ENCODE measurements at places on chromosomes 16 and 17.

DNA sequence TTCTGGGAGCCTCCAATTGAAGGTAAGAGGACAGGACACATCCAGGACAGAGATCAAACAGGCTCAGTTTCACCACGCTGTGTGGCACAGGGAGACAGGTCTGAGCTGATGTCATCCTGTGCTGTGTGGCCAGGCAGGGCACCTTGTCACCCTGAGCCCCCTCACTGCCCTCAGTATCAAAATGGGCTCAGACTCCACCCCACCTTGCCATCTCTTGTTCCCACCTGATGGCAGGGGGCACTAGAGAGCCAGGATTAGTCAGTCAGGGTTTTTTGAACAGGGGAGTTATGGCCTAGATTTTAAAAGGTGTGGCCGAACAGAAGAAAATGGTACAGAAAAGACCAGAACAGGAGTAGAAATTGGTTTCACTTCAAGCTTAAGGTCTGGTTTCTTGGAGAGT is 2.6 kb downstream of the KAT2A start:
- peak; percentile 38 for DNase-seq

DNA sequence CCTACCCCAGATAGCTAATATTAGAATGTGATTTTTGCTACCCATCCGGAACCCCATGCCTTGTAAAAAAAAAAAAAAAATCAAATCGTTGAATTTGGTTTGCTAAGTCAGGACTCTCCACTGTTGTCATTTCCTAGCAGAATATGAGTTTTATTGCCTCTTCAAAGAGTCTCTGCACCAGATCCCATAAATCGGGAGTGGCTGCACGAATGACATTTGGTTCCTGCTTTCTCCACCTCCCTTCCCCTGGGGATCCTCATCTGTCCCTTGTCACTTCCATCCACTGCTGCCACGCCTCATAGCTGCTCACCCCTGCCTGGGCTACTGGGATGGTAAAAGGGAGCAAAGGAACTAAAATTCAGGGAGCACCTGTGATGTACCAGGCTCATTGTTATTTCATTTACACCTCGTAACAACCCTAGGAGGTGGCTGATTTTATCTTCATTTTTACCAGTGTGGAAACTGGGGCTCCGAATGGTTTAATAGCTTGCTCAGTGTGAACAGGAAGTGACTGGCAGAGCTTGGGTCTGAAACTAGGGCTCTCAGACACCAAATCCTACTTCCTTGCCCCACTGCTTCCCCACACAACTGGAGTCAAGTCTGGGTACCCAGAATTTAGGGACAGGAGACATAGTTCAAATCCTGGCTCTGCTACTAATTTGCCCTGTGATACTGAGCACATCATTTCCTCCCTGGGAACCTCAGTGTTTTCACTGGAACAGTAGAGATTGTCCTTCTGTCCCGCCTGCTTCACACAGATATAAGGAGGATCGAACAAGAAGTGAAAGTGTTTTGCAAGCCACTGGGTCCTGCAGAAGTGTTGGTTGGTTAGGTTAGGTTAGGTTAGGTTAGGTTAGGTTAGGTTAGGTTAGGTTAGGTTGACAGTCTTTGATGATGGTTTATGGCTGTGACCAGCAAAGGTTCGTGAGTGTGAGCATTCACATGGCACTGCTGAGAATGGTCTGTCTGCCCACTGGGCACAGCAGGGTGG is 585 bp upstream of the KRT36 start:
- DNase-seq = no peak

GRCh38 chr16:79929260-79929965 is 328.9 kb upstream of the MAF start:
- DNase-seq = no peak

DNA sequence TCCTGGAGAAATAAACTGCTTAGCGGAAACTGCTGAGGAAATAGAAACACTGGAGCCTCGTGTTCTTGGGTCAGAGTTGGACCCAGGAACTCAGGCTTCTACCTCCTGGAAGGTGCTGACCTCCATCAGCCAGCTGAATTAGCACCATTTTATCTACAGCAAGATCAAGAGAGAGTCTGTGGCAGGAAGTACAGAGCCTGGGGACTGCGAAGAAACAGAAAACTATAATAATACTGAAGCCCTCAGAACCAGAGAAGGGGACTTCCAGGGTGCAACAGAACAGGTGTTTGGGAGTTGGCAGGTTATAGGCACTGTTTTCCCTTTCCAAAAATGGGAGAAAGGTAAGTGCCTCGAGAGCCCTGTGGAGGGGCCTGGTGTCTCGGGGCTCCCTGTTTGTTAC is 379.7 kb downstream of the CA10 start:
- DNase-seq = no peak

- DNase-seq = no peak
These were observed 6.8 kb downstream of the UBALD2 start for GRCh38 chr17:76271669-76272540.
